ENCODE measurements at places on chromosomes 2 and 18. TPM values are rescaled to one million over a fixed set of nuclear protein-coding genes. Genes with fewer than 3 reads are reported as not detected.
A peak's percentile ranks its signal among the peaks of the same experiment; 100 is the strongest.

- DNase-seq: no peak
Measured at GRCh38 chr2:38722271-38723061, 28.7 kb downstream of the SRSF7 start.

GRCh38 chr18:62878305-62878704, 163.0 kb downstream of the PHLPP1 start:
- DNase-seq: no peak

DNA sequence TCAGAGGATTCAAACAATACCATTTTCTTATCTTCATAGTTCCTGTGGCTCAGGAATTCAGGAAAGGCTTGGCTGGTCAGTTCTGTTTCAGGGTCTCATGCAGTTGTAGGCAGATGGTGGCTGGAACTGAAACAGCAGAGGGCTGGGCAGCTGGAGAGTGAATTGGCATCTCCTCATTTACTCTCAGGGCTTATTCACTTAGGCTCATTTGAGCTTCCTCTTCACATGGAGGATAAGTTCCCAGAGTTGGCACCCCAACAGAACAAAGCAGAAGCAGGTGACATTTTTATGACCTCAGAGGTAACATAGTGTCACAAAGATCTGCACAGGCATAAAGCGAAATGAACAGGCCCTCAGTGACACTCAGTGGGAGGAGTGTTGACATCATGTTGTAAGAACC, 66.1 kb downstream of the RBBP8 start:
- no peak for DNase-seq

- DNase-seq: no peak
Measured at GRCh38 chr2:112834396-112835037, 2.1 kb downstream of the IL1B start.

- no peak for DNase-seq
Measured at GRCh38 chr2:20072436-20073158, 21.2 kb upstream of the LAPTM4A start.

GRCh38 chr2:37645362-37645761, 26.1 kb downstream of the CDC42EP3 start:
- DNase-seq: no peak

GRCh38 chr2:126543081-126543480, 112.9 kb upstream of the GYPC start:
- no peak for DNase-seq

GRCh38 chr18:76708071-76708721, 114.2 kb upstream of the ZNF236 start:
- DNase-seq: no peak

GRCh38 chr2:85540133-85540648, 1.2 kb downstream of the MAT2A start:
- DNase-seq: no peak

- no peak for DNase-seq
Measured at GRCh38 chr18:62954366-62954765, 239.0 kb downstream of the PHLPP1 start.

DNA sequence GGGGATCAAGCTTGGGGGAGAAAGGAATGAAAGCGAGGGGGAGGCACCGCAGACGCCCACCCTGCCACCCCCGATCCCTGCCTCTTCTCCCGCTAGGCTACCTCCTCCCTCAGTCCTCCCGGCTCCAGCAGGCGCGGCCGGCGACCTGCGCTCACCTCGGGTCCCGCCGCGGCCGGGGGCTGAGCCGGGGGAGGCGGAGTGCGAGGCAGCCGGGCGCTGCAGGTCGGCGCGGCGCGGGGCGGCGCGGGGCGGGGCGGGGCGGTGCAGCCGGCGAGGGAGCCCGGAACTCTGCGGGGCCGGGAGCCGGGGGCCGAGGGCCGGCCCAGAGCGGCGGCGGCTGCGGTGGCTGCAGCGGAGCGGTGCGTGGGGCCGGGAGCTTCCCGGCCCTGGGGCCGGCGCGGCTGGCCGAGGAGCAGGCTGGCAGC, 477 bp downstream of the ACVR1 start:
- peak; percentile 62 for DNase-seq

DNA sequence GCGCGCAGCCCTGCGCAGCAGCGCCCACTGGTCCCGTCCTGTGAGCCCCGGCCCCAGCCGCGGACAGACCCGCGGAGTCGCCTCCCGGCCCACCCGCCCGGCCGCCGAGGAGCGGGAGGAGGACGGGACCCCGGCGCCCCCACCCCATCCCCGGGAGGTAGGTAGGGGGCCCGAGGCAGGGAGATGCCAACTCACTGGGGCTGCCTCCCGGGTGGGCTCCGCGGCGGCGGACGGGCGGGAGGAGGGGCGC, 160 bp downstream of the SPTBN1 start:
- DNase-seq: no peak

GRCh38 chr2:189709501-189710221, 35.2 kb downstream of the ANKAR start:
- DNase-seq: peak; percentile 23

- DNase-seq: no peak
Measured at GRCh38 chr2:171348056-171348455, 85.7 kb downstream of the METTL8 start.

DNA sequence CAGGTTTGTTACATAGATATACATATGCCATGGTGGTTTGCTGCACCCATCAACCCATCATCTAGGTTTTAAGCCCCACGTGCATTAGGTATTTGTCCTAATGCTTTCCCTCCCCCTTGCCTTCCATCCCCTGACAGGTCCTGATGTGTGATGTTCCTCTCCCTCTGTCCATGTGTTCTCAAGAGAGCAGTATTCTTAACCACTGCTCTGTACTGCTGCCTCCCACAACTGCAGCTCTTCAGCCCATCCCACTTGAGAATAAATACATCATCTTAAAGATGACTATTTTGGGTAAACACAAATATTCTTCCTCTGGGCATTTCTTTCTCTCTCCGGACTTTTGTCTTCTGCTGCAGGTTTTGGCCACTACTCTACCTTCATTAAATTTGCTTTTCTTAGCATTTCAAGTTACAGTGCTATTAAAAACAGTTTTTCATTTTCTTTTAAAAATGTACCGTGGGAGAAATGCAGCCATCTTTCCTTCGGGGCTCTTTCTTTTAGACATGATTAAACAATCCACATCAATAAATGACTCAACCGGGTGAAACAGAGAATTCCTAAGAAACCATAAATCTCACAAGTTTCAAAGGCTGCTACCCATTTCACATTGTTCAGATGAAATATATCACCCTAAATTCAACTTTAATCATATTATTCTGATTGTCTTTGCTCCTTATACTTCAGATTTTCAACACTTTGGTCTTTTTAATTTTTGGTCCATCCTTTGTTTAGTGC, 323.4 kb downstream of the GALNT13 start:
- no peak for DNase-seq

- DNase-seq: peak; percentile 87
Measured at GRCh38 chr2:28390746-28391563, 1.7 kb upstream of the FOSL2 start.

DNA sequence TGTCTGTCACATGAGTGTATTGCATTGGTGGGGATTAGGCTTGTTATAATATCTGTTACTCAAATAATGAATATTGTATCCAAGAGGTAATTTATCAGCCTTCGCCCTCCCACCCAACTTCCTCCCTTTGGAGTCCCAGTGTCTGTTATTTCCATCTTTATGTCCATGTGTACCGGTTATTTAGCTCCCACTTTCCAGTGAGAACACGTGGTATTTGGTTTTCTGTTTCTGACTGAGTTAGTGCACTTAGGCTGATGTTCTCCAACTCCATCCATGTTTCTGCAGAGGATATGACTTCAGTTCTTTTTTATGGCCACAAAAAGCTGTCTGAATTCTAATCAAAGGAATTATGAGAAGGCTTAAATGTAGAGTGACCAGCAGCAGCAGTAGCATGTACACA, 104.0 kb upstream of the ARHGAP28 start:
- no peak for DNase-seq

GRCh38 chr2:138193416-138194213, 229.3 kb downstream of the HNMT start:
- DNase-seq: no peak

GRCh38 chr18:43393174-43393573, 115.9 kb upstream of the SYT4 start:
- peak; percentile 23 for DNase-seq

GRCh38 chr2:20484810-20485611, 38.1 kb downstream of the RHOB start:
- DNase-seq: no peak

GRCh38 chr2:101080211-101081068, 70.7 kb downstream of the TBC1D8 start:
- DNase-seq: no peak

DNA sequence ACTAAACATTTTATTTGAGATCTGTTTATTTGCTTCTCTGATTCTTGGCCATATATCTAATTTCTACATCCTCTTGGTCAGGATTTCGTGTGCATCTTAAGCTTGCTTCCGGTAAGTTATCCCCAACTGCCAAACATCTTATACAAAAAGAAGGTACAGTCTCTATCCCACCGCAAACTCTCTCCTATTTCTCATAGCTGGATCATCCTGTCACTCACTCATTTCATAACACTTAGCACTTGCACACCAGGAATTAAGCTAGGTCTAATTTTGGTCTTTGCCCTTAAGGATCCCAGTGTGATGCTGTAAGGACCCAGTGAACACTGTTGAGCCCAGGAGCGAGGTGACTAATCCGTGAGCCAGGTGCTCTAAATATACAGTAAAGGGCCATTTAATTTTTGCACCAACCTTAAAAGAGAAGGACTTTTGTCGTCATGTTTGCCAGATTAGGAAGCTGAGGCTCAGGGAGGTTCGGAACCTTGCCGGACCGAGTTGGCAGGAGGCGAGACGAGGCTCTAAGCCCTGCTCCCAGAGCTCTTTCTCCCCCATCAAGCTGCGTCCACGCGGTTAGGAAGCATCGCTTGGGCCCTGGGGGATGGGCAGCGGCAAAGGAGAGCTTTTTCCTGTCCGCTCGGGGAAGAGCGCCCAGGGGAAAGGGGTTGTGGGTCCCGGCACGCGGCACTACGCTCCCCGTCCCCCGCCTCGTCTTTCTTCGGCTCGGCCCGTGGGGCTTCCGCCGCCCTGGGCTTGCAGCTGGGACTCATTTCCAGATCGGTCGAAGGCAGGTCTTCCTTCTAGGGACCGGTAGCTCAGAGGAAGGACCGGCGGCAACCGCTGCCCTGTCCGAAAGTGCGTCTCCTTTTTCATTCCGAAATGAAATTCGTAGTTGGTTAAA, 4.1 kb upstream of the ITPRIPL1 start:
- DNase-seq: no peak

DNA sequence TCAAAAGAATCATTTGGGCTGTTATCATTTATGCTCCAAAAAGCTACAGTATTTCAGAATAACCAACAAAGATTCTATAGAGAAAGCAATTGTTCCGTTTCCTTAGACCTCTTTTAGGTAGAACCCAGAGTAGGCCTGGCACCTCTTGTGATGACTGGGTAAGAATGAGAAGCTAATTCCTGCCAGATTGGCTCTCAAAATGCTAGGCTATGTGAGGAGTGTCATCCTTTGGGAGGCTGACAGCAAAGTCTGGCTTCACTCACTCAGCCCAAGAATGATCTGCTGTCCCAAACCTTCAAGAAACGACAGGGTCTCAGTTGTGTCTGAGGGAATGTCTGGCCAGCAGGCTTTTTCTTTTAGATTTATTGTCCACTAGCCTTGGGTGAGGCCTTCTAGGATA, 4.5 kb downstream of the CERS6 start:
- no peak for DNase-seq

DNA sequence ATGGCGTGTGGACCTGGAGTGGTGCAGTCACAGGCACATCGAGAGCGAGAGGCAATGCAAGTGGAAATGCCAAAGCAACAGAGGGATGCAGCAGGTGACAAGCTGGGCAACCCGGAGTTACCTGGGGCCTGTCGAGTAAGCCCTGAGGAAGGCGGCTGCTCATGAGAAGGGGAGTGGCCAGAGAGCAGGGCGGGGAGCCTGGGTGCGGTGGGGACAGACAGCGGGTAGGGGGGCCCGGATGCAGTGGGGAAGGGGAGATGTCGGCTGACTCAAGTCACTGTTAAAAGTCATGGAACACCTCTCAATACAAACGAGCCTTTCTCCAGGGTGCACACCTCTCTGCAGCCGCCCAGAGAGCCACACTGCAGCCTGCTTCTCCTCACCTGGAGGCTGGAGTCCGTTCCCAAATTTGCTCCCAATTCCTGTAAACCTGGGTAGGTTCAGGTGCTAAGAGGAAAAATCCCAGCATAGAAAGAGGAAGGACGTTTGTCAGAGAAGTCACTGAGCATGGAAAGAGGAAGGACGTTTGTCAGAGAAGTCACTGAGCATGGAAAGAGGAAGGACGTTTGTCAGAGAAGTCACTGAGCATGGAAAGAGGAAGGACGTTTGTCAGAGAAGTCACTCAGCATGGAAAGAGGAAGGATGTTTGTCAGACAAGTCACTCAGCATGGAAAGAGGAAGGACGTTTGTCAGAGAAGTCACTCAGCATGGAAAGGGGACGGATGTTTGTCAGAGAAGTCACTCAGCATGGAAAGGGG, 71.7 kb upstream of the TWIST2 start:
- DNase-seq: no peak

- no peak for DNase-seq
Measured at GRCh38 chr18:36484591-36484990, 187.1 kb downstream of the FHOD3 start.

DNA sequence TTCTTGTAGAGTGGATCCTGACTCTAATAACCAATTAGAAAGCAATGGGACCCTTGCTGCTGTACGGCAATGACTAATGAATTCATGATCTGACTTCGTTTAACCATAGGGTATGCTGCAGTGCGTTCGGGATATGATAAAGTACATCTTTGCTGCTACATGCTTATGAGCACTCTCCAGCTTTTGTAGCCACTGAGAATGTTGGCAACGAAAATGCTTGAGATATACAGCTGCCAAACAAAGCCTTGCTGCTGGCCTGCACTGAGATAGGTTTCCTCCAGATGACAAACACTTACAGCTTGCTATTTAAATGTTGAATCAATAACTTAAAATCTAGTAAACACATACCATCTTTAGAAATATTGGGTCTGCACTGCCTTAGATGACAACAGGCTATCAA, 372.4 kb upstream of the SLC8A1 start:
- DNase-seq: peak; percentile 9

ARHGAP25 gene
- 3.7 TPM for polyA plus RNA-seq

GAREM2 gene
- polyA plus RNA-seq: 5.2 TPM

SGPP2 gene
- 1.4 TPM for polyA plus RNA-seq

CD302 gene
- polyA plus RNA-seq: 13.0 TPM

ARHGAP28 gene
- polyA plus RNA-seq: 23.7 TPM

ANKRD62 gene
- not detected for polyA plus RNA-seq

ICOS gene
- not detected for polyA plus RNA-seq

ESCO1 gene
- polyA plus RNA-seq: 18.0 TPM

ZNF521 gene
- polyA plus RNA-seq: 50.6 TPM

UGT1A3 gene
- polyA plus RNA-seq: not detected

SLC30A3 gene
- 2.8 TPM for polyA plus RNA-seq

COA5 gene
- 41.0 TPM for polyA plus RNA-seq

LRRC30 gene
- 9.2 TPM for polyA plus RNA-seq

DES gene
- 5,382 TPM for polyA plus RNA-seq

TWIST2 gene
- polyA plus RNA-seq: 7.3 TPM

OTOF gene
- polyA plus RNA-seq: 15.7 TPM

MDH1 gene
- 299 TPM for polyA plus RNA-seq

TTR gene
- polyA plus RNA-seq: not detected

STON1 gene
- 10.1 TPM for polyA plus RNA-seq

PLCL1 gene
- polyA plus RNA-seq: 20.7 TPM

DSEL gene
- polyA plus RNA-seq: 9.0 TPM
